ENCODE measurements at places on chromosomes 13 and 19.
A peak's percentile ranks its signal among the peaks of the same experiment; 100 is the strongest.

- no peaks in the 10 kb centered on the region for H3K4me1 ChIP-seq
- H3K27me3 ChIP-seq: no peaks in the 10 kb centered on the region
- H3K4me3 ChIP-seq: no peak overlapping the region
- H3K27ac ChIP-seq: no peak overlapping the region
- DNase-seq: no peak
Observed at GRCh38 chr13:62014299-62014698, 598.6 kb upstream of the PCDH20 start.

- no peak overlapping the region for H3K4me3 ChIP-seq
- no peaks in the 10 kb centered on the region for H3K36me3 ChIP-seq
- no peaks in the 10 kb centered on the region for H3K4me1 ChIP-seq
Observed at GRCh38 chr19:29882719-29883105, 59.3 kb upstream of the URI1 start.

DNA sequence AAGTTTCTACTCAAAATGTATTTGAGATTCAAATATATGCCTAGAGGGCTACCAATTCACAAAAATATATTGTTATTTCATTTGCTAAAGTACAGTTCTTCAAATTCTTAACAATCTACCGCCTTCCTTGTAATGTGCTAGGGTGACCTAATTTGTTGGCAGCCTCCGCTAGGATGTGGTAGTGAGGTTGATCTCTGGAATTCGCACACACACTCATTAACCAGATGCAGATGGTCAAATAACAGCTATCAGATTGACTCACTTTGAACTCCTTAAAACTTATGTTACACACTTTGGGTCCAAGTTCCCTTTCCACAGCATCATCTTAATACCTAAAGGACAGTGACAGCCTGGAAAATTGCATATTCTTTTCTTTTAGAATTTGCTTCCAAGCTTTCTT lies 367.3 kb downstream of the DCT start:
- no peaks in the 10 kb centered on the region for H3K4me1 ChIP-seq
- no peaks in the 10 kb centered on the region for H3K36me3 ChIP-seq
- H3K4me3 ChIP-seq: no peak overlapping the region
- no peak for DNase-seq
- no peak overlapping the region for H3K27ac ChIP-seq

GRCh38 chr19:49851456-49852259 lies 699 bp downstream of the PTOV1 start:
- peaks cover 38% of the 10 kb centered on the region for H3K4me1 ChIP-seq
- peaks cover 19% of the 10 kb centered on the region for H3K36me3 ChIP-seq
- DNase-seq: no peak
- no peaks in the 10 kb centered on the region for H3K27me3 ChIP-seq
- H3K27ac ChIP-seq: no peak overlapping the region

GRCh38 chr19:485077-485476 lies 11.2 kb upstream of the MADCAM1 start:
- H3K36me3 ChIP-seq: peaks cover 47% of the 10 kb centered on the region
- H3K27me3 ChIP-seq: peaks cover 22% of the 10 kb centered on the region
- no peak for DNase-seq
- no peak overlapping the region for H3K4me3 ChIP-seq

DNA sequence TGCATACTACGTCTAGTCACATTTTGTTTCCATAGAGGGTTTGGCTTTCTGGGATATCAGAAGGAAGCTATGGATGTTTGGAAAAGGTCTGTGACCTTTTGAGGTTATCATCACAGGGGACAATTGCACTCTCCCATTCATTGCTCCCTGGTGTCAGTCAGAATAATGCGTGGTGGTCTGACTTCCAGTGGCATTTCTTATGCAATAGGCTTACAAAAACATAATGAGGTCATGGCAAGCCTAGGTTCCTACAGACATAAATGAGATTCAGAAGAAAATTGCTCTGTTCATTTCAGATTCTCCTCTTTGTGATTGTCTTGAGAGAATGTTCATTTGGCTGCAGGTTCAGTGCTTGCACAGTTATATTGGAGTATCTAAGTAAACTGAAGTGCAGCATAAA lies 54.6 kb downstream of the ARHGAP35 start:
- H3K4me1 ChIP-seq: peaks cover 29% of the 10 kb centered on the region
- H3K27me3 ChIP-seq: no peaks in the 10 kb centered on the region
- DNase-seq: no peak
- peaks cover 20% of the 10 kb centered on the region for H3K36me3 ChIP-seq

GRCh38 chr19:39818626-39819097 lies 15.3 kb downstream of the DYRK1B start:
- H3K27ac ChIP-seq: no peak overlapping the region
- no peaks in the 10 kb centered on the region for H3K27me3 ChIP-seq
- peaks cover 2% of the 10 kb centered on the region for H3K36me3 ChIP-seq
- peaks cover 13% of the 10 kb centered on the region for H3K4me1 ChIP-seq
- H3K4me3 ChIP-seq: no peak overlapping the region

DNA sequence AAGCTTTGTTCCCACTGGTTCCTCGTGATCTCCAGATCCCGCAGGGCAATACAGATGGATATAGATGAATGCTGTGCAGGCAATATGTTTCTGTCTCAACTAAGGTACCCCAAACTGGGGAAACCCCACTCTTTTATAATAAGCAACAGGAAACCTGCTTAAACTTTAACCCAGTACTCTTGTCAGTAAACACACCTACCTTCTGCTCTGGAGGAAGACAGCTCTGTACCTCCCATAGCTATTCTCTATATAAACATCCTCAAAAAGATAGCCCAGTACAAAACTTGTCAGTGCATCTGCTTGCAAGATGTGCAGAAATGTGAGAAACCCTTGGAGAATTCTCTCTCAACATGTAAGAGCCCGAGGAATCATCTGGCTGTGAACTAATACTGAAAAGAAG lies 583.6 kb downstream of the OLFM4 start:
- H3K27ac ChIP-seq: no peak overlapping the region
- no peak overlapping the region for H3K4me3 ChIP-seq
- no peaks in the 10 kb centered on the region for H3K36me3 ChIP-seq
- no peak for DNase-seq
- no peaks in the 10 kb centered on the region for H3K4me1 ChIP-seq

DNA sequence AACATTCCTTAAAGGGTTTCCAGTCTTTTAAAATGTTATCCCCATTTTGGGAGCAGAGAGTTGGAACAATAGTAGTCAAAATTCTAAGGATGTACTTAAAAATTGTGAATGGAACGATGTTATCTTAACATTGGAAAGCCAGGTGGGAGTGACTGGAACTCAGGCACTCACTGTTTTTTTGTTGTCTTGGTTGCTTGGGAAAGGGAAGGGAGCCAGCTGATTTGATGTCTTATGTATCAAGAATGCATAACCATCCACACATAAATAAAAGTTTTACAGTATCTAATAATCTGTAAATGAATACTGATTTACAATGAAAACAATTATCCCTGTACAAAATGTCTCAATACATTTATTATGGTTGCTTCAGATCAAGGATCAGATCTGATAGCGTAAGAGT lies 88.7 kb downstream of the SLC10A2 start:
- peaks cover 22% of the 10 kb centered on the region for H3K27me3 ChIP-seq
- no peak overlapping the region for H3K27ac ChIP-seq
- DNase-seq: no peak
- H3K4me1 ChIP-seq: no peaks in the 10 kb centered on the region

GRCh38 chr19:42248270-42249148 lies 6.1 kb upstream of the GSK3A start:
- no peak for DNase-seq
- no peak overlapping the region for H3K4me3 ChIP-seq
- H3K36me3 ChIP-seq: peaks cover 61% of the 10 kb centered on the region
- peak overlapping the region; percentile 79 for H3K27ac ChIP-seq
- H3K27me3 ChIP-seq: no peaks in the 10 kb centered on the region

- no peak overlapping the region for H3K4me3 ChIP-seq
- no peaks in the 10 kb centered on the region for H3K27me3 ChIP-seq
Observed at GRCh38 chr19:55597501-55597921, 1.8 kb downstream of the FIZ1 start.

DNA sequence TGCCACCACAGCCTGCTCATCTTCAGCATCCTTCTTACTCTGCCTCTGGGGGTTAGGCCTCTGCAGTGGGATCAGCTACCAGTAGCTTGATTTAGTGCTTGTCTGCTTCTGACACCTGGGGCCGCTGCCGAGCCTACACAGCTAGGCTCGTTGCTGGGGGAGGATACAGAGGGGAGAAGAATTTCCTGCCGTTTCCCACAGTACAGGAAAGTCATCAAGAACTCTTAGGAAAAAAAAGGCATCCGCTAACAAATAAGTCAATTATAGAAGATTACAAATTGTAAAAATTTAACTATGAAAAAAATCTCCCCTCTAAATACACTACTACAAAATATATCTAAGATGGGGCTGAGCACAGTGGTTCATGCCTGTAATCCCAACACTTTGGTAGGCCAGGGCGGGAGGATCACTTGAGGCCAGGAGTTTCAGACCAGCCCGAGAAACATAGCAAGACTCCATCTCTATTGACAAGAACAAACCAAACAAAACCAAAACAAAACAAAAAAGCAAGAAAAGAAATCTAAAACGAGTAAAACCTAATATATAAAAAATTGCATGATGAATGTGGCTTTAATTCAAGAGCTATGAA lies 26.7 kb downstream of the LATS2 start:
- peak overlapping the region; percentile 30 for H3K27ac ChIP-seq
- H3K4me1 ChIP-seq: peaks cover 18% of the 10 kb centered on the region
- no peak overlapping the region for H3K4me3 ChIP-seq
- H3K36me3 ChIP-seq: peaks cover 9% of the 10 kb centered on the region
- H3K27me3 ChIP-seq: no peaks in the 10 kb centered on the region

GRCh38 chr19:49997709-49998108 lies 27.5 kb downstream of the VRK3 start:
- H3K27me3 ChIP-seq: no peaks in the 10 kb centered on the region
- peaks cover 61% of the 10 kb centered on the region for H3K36me3 ChIP-seq
- DNase-seq: no peak

- H3K27me3 ChIP-seq: no peaks in the 10 kb centered on the region
- no peak for DNase-seq
- H3K4me3 ChIP-seq: no peak overlapping the region
- H3K36me3 ChIP-seq: no peaks in the 10 kb centered on the region
Observed at GRCh38 chr13:53601113-53601512, 572.5 kb downstream of the OLFM4 start.

DNA sequence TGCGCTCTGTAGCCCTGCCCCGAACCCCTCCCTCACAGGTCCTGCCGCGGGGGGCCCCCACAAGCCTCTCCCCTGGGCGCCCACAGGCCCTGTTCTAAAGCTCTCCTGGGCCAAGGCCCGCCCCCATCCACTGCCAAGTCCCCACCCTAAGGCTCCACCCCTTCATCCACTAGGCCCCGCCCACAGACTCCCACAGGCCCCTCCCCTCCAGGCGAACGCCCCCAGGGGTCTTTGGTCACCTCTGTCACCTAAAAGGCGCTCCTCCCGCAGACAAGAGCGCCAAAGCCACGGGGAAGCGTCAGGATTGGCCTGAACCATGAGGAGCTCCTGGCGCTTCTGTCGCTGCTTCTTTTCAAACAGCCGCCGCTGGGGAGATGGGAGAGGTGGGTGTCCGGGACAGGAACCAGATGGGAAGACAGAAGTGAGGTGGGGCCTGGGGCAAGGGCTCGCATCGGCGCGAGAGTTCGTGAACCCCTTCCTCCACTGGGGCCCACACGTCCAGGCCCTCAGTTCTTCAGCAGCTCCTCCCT lies 2.3 kb downstream of the TULP2 start:
- DNase-seq: no peak
- peaks cover 23% of the 10 kb centered on the region for H3K4me1 ChIP-seq
- no peaks in the 10 kb centered on the region for H3K36me3 ChIP-seq
- peaks cover 54% of the 10 kb centered on the region for H3K27me3 ChIP-seq
- H3K4me3 ChIP-seq: peak overlapping the region; percentile 57

DNA sequence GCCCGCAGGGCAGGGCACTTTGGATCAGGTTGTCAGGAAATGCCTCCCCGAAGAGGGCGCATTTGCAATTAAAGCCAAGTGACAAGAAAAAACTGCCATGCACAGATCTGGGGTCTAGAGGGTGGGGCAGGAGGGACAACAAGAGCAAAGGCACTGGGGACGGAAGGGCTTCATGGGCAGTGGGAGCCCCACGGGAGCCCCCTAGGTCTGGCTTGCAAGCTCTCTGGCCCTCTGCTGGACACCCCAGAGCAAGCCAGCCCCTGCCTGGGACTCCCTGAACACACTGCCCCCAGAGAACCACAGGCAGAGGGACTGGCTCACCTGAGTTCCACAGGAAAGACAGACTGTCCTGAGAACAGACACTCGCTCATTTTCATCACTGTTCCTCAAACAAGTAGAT lies 30.2 kb upstream of the C19orf12 start:
- no peak overlapping the region for H3K4me3 ChIP-seq
- H3K27me3 ChIP-seq: peaks cover 14% of the 10 kb centered on the region
- no peak for DNase-seq
- no peaks in the 10 kb centered on the region for H3K4me1 ChIP-seq
- H3K27ac ChIP-seq: no peak overlapping the region

- H3K4me3 ChIP-seq: no peak overlapping the region
- no peaks in the 10 kb centered on the region for H3K4me1 ChIP-seq
- no peak for DNase-seq
- H3K36me3 ChIP-seq: no peaks in the 10 kb centered on the region
- H3K27me3 ChIP-seq: no peaks in the 10 kb centered on the region
Observed at GRCh38 chr13:85411591-85411990, 387.6 kb downstream of the SLITRK6 start.

GRCh38 chr19:31570718-31571117 lies 221.5 kb upstream of the TSHZ3 start:
- H3K36me3 ChIP-seq: no peaks in the 10 kb centered on the region
- no peak for DNase-seq
- H3K27ac ChIP-seq: no peak overlapping the region
- peaks cover 14% of the 10 kb centered on the region for H3K27me3 ChIP-seq

GRCh38 chr13:48258002-48258401 lies 25.0 kb downstream of the ITM2B start:
- H3K36me3 ChIP-seq: peaks cover 93% of the 10 kb centered on the region
- peaks cover 29% of the 10 kb centered on the region for H3K4me1 ChIP-seq
- H3K27ac ChIP-seq: no peak overlapping the region
- no peak for DNase-seq

DNA sequence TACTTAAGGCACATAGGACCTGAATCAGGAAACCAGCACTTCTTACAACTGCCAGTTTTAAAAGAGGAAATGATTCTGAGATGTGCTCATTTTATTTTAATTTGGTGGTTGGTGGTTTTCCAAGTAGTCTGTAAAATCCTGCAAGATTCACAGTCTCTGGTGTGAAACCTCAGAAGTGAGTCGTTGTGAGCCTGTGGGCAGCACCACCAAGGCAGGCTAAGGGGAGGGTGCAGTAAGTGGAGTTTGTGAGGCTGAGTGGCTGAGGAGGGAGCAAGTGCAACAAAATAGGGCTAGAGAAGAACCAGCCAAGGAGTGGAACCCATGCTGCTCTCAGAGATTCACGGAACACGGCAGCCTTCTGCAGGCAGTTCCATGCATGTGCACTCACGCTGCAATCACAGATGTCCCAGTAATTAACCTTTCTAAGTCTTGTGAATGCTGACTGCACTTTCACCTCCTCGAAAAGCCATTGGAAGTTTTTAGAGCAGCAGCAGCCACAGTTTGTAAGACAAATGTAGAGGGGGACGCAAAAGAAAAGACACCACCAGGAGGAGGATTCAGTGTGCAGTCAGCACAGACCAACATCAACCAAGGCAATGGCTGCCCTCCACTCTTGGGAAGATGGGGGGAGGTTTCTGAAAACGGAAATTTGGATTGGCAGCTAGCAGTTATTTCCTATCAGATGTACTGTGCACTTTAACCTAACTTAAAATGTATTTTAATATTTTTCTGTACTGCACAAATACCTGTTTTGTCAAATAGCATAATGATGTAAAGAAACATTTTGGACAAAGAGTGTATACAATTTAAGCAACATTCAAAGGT lies 44.9 kb downstream of the ESD start:
- peaks cover 31% of the 10 kb centered on the region for H3K4me1 ChIP-seq
- H3K36me3 ChIP-seq: peaks cover 9% of the 10 kb centered on the region
- peak; percentile 66 for DNase-seq
- H3K4me3 ChIP-seq: peak overlapping the region; percentile 47

All from effector memory CD8-positive, alpha-beta T cell (primary cell).